ENCODE measurements at places on chromosomes 12 and 14.

DNA sequence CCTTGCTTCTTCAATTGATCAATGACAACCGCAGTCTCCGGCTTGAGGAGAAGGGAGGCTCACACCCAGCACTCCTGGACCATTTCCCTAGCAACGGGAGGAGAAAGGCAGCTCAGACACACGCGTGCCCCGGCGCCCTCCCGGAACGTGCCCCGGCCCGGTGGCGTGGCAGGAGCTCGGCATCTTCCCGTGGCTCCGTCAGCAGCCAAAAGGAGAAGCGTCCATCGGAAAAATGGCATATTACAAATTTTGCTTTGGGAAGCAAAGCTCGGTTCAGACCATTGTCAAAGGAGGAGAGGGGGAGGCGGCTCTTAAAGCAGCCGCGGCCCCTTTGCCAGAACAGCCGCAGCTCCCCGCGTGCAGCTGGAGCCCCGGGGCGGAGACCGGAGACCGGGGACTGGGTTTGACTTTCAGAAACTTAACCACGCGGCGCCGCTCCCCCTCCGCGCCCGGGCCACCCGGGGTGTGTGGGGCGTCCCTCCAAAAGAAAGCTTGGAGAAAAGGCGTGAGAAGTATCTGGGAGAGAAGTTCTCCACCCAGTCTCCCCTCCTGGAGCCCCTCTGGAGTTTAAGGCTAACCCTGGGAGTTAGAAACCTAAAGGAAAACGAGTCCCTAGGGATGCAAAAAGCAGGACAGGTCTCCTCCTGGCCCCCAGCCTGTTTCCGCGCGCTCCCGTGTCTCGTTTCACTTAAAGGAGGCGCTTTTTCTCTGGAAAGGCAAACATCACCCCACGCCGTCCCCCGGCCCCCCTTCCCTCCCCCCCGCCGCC, 545 bp downstream of the PPFIA2 start:
- peak; percentile 12 for DNase-seq

- DNase-seq, result no peak
Measured at GRCh38 chr14:86847140-86847539, 1145.8 kb downstream of the GALC start.

- DNase-seq, result no peak
Measured at GRCh38 chr12:56257071-56257470, 1.1 kb downstream of the ANKRD52 start.

DNA sequence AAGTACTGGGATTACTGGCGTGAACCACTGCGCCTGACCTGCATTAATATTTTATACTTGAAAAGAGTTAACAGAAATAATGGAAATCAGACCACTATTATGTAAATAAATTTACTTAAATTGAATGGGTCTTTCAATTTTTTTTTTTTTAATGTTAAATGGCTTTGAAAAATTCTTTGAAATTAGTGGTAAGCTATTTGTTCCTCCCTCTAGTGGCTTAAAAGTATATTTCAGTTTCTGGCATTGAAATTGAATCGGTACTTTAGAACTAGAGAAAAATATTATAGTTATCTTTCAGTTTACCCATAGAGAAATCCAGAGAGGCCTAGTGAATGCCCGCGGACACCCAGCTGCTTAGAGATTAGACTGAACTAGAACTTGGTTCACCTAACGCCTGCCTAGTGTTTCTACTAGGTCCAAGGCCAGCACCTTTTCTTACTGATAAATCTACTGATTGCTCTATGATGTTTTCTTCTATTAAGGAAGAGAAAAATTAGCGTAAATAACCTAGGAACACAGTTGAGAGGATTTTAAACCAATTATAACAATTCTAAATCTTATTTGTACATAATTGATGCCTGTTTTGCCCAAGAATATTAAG, 106.5 kb downstream of the EML1 start:
- peak; percentile 21 for DNase-seq

GRCh38 chr12:40226705-40227104, 1.9 kb downstream of the LRRK2 start:
- DNase-seq, result no peak

- DNase-seq, result no peak
Measured at GRCh38 chr12:123382684-123383083, 1.2 kb upstream of the KMT5A start.

DNA sequence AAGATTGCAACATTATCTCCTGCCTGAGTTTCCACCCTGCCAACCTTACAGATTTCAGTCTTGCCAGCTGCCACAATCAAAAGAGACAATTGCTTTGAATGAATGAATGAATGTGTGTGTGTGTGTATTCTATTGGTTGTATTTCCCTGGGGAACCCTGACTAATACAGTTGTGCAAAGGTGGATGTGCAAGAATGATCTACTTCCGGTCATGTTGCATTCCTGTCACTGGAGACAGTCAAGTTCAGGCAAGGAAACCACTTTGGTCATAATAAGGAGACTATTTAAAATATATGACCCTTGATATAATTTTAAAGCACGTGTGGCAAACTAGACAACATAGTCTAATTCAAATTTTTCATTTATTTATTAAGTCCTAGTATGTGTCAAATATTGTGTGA, 13.1 kb downstream of the RERG start:
- no peak for DNase-seq

DNA sequence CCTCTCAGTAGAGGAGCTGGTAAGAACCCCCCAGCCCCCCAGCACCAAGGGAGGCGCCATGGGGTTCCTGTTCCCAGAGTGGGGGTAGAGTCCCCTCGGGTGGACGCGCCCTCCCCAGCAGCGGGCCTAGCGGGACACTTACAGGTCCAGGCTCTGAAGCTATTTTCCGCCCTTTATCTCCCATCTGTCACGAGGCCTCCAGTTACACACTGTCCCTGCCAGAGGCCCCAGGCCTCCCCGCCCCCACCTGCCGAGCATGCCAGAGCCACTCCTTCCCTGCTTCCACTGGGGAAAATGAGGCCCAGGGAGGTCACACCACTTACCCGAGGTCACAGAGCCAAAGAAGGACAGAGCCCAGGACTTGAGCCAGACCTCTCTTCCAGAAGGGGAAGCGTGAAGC, 3.1 kb downstream of the C14orf180 start:
- DNase-seq, result no peak

DNA sequence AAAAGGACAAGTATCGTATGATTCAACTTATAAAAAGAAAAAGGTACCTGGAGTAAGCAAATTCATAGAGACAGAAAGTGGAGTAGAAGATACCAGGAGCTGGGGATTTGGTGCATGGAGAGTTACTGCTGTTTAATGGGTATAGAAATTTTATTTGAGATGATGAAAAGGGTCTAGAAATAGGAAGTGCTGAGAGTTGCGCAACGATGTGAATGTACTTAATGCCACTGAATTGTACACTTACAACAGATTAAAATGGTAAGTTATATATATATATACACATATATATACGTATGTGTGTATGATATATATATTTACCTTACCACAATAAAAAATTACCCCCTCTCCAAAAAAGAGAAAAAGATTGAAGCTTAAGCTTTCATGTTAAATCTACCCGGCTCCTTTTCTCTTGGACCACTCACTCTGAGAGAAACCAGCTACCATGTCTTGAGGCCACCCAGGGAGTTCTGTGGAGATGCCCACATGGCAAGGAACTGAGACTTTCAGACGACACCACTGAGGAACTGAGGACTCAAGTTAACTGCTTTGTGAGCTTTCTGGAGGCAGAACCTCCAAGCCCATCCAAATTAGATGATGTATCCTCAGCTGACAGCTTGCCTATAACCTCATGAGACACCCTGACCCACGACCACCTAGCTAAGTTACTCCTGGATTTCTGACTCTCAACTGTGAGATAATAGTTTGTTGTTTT, 130.0 kb upstream of the BTG1 start:
- DNase-seq, result no peak

DNA sequence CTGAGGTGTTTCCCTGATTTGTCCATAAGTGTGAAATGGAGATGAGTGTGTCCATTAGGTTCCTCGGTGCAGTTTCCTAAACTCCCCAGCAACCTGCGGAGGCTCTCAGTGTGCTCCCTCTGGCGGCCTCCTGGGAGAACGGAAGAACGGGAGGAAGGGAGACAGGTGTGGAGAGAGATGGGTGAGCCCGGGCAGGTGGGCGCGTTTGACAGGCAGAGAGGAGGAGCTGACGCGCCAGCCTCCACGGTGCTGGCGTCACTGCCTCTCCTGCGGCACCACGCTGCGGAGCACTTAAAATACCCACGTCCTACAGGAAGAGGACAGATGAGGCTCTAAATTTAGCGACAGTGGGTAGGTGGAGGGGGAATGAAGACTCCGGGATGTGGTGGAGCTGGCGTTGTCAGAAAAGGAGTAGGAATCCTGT, 26.8 kb upstream of the PEX5 start:
- peak; percentile 79 for DNase-seq

DNA sequence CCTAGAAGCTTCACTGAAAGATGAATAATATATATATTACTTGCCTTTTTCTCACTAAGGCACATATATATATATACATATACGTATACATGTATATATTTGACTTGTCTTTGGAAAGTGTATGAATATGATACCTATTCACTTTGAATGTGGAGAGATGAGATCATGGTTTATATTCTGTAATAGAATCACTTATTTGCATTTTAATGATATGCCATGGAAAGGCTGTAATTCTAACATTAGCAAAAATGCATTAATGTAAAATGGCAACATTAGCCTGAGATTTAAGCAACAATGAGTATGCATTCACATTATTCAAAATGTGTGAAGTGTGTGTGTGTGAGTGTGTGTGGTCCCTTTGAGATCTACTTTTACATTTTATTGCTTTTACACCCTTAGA, 54.5 kb upstream of the PRKD1 start:
- DNase-seq, result no peak

- peak; percentile 16 for DNase-seq
Measured at GRCh38 chr12:26906704-26907103, 31.1 kb downstream of the INTS13 start.

GRCh38 chr12:115364921-115365320, 680.9 kb upstream of the TBX3 start:
- DNase-seq, result peak; percentile 27
